ENCODE measurements at places on chromosomes 6 and 20. TPM values are rescaled to one million over a fixed set of nuclear protein-coding genes. Genes with fewer than 3 reads are reported as not detected.

GRCh38 chr6:136676075-136676474 lies 116.2 kb downstream of the MAP3K5 start:
- no peak for DNase-seq

DNA sequence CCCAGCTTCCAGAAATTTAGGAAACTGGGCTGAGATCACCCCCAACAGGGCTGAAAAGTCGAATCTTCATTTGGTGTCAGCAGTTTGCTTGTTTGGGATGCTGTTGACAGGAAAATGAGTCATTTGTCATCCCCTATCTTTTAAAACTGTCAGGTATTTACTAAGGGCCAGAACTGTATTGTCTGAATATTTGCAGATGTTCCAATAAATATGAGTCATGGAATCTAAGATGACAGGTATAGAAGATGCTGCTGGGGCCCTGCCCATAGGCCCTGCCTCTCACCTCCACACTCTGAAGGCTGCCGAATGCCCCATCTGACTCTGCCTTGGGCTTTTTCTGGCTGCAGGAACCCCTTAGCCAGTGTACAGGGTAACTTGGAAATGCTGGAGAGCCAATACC lies 3.9 kb downstream of the ETV7 start:
- no peak for DNase-seq

GRCh38 chr20:44477151-44477550 lies 1.5 kb downstream of the TTPAL start:
- DNase-seq = no peak

GRCh38 chr6:95133578-95133977 lies 443.8 kb upstream of the MANEA start:
- no peak for DNase-seq

DNA sequence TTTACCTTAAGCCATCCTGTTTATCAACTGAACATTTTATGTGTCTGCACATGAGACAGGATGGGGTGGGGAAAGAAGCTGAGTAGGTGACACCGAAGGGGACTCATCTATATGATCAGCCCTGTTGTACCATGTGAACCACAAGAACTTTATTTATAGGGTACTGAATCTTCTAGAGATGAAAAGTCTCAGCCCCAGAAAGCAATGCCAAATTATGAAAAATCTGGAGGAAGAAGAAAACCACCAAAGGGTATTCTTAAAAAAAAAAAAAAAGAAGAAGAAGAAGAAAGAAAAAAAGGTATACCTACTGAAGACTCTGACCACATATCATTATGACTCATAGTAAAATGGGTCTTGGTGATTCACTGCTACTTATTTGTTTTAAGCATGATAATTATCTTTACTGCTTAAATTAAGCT lies 39.8 kb upstream of the HBS1L start:
- peak; percentile 9 for DNase-seq

DNA sequence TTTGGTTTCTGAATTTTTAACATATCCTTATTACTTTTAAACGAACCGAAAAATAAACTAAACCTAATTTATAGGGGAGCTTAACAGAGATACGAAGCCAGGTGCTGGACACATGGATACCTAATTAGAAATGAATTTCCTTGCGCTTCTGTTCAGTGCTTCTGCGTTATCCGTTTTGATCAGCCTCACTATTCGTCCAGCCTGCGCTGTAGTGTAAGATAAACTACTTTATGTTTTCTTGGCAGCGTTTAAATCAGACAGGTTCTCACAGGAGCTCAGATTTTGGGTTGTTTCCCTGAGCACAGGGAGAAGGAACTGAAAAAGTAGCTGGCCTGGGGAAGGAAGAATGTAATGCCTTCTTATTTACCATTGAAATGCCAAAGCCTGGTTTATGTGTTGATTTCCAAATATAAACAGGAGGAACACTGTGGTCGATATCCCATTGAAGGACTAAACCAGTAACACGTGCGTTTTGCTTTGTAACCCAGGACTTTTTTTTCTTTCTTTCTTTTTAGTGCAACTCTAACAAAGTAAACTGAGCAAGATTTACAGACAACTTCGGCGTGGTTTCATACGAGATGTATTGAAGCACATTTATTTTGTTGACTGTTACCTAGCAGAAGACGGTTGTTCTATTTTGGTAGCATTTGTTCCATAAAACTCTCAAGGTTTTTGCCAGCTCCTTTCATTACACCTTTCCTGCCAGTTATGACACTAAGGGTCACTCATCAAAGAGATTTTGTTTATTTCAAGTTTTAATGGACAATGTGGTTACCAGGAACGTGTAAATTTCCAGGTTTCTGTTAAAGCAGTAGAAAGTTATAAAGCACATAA lies 214.8 kb upstream of the HEY2 start:
- DNase-seq = no peak

The SNPH gene
- 7.1 TPM for total RNA-seq

- no peak for DNase-seq
These were observed 533.6 kb downstream of the RNF144B start for GRCh38 chr6:18920701-18921100.

The SLC23A2 gene
- 21.4 TPM for total RNA-seq

GRCh38 chr6:75147512-75147911 lies 58.3 kb downstream of the COL12A1 start:
- DNase-seq = no peak

The APMAP gene
- 98.8 TPM for total RNA-seq

GRCh38 chr6:36977470-36977941 lies 8.5 kb downstream of the MTCH1 start:
- no peak for DNase-seq

The CLDN20 gene
- total RNA-seq = not detected

The TNNC2 gene
- not detected for total RNA-seq

DNA sequence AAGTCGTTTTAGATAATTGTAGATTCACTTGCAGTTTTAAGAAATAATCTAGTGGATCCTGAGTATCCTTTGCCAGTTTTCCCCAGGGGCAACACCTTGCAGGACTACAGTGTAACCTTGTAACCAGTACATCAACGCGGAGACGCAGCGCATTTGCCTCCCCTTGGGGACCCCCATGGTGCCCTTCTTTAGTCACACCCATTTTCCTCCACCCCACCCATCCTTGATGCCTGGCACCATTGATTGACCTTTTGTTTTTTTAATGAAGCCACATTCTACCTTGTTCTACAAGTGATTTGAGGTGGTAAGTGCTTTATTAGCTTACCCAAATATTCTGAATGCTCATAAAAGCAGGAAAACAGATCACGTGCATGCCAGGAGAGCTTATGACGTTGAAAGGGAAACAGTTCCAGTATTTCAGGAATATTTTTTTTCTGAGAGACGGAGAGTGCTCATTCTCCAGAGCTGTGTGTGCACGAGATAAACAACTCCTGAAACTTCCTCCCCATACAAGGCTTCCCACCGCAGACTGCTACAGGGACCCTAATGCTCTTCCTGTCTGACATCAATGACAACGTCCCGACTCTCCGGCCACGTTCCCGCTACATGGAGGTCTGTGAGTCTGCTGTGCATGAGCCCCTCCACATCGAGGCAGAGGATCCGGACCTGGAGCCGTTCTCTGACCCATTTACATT lies 35.7 kb downstream of the CDH26 start:
- DNase-seq = no peak

GRCh38 chr6:84853901-84854300 lies 89.5 kb upstream of the TBX18 start:
- no peak for DNase-seq

- no peak for DNase-seq
These were observed 119.6 kb upstream of the RNF24 start for GRCh38 chr20:4134861-4135379.

The BYSL gene
- total RNA-seq = 16.9 TPM

DNA sequence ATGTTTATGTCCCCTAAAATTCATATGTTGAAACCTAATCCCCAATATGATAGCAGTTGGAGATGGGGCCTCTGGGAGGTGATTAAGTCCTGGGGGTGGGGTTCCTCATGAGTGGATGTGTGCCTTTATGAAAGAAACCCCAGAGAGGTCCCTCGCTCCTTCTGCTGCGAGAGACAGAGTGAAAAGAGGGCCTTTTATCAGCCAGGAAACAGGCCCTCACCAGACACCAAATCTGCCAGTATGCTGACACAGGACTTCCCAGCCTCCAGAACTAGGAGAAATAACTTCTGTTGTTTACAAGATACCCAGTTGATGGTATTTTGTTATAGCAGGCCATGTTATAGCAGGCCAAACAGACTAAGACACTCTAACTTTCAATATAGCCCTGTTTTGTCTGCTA lies 100.9 kb upstream of the NFATC2 start:
- DNase-seq = no peak

GRCh38 chr20:46074006-46074405 lies 15.8 kb downstream of the NCOA5 start:
- DNase-seq = no peak

The GJA10 gene
- total RNA-seq = not detected

The SNX3 gene
- total RNA-seq = 114 TPM

The TRIM10 gene
- total RNA-seq = not detected

The MICA gene
- 48.8 TPM for total RNA-seq

The GID8 gene
- total RNA-seq = 32.9 TPM

The PAK5 gene
- 0.17 TPM for total RNA-seq

The TMEM63B gene
- 61.8 TPM for total RNA-seq

Measured in kidney epithelial cell (primary cell).